Non-pigmented ciliary epithelial cell (primary cell): ENCODE measurements at places on chromosomes 4 and X.
A peak's percentile ranks its signal among the peaks of the same experiment; 100 is the strongest.

DNA sequence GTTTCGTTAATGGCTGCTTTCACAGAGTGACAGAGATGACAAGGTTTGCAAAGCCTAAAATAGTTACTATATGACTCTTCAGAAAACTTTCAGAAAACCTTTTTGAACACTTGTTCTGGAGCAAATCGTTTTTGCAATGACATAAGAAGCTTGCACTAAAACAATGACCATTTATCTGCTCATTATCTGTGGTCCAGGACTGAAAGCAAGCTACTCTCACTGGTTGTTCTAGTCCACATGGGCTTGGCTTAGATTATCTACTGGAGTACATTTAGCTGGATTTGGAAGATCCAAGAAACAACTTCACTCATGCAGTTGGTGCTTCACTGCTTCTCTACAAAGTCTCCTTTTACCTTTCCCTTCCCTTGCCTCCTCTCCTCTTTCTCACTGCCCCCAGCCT lies 1836.4 kb upstream of the AGA start:
- no peak for DNase-seq

DNA sequence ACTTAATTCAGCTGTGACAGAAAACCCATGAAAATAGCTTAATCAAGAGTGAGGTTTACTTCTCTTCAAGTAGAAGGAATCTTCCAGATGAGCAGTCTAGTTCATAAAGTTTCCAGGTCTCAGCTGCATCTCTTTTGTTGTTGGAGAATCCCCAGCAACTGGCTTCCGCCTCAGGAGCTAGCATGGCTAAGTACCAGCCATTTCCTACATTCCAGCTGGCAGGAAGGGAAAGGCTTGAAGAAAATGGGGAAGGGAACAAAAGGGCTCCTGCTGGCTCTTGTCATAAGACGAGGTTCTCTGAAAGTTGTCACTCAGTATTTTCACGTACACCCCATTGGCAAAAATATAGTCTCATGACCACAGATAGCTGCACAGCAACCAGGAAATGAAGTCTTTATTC lies 27.3 kb upstream of the TRIM2 start:
- no peak for DNase-seq

GRCh38 chr4:184528051-184528450 lies 53.7 kb upstream of the IRF2 start:
- no peak for DNase-seq

DNA sequence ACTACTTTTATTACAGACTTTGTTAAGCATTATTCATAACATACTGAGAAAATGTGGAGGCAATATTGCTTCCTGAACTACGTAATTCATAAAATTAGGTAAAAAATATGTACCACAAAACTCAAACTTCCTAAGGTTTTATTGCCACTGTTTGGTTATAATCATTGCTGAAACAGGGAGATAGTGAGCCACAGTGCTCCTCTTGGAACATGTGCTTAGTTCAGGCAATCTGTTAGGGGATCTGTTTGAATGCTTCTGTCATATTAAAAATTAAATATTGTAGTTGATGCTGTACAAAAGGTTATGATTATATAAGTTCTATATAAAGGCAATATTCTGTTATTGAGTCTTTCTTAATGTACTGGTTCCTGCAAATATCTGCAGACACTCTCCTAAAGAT lies 480.7 kb downstream of the GRXCR1 start:
- no peak for DNase-seq

GRCh38 chr4:11416767-11417113 lies 12.0 kb downstream of the HS3ST1 start:
- DNase-seq: no peak

GRCh38 chr4:118410138-118410537 lies 57.3 kb upstream of the PRSS12 start:
- DNase-seq: peak; percentile 76

- DNase-seq: no peak
Measured at GRCh38 chrX:100609591-100609990, 24.9 kb downstream of the TNMD start.

GRCh38 chr4:23937173-23937572 lies 47.3 kb upstream of the PPARGC1A start:
- no peak for DNase-seq

GRCh38 chrX:10875995-10876394 lies 235.1 kb upstream of the HCCS start:
- DNase-seq: no peak

GRCh38 chr4:14559646-14560045 lies 442.6 kb upstream of the CPEB2 start:
- no peak for DNase-seq

DNA sequence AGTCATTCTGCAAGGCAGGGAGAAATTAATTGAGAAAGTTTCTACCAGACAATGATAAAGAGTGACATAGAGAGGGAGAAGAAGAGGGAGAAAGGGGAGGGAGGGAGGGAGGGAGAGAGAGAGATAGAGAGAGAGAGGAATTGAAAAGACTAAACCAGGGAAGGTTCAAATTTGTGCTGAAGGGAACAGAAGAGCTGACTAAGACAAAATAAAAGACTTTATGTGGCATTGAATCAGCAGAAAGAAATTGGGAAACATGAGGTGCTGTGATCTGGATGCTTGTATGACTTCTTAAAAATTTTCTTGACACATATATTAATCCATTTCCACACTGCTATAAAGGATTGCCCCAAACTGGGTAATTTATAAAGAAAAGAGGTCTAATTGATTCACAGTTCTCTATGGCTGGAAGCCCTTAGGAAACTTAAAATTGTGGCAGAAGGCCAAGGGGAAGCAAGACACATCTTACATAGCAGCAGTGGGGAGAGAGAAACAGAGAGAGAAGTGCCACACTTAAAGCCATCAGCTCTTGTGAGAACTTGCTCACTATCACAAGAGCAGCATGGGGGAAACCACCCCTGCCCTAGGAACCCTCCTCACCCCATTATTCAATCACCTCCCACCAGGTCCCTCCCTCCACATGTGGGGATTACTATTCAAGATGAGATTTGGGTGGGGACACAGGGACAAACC lies 13.5 kb upstream of the CXCL6 start:
- DNase-seq: no peak

DNA sequence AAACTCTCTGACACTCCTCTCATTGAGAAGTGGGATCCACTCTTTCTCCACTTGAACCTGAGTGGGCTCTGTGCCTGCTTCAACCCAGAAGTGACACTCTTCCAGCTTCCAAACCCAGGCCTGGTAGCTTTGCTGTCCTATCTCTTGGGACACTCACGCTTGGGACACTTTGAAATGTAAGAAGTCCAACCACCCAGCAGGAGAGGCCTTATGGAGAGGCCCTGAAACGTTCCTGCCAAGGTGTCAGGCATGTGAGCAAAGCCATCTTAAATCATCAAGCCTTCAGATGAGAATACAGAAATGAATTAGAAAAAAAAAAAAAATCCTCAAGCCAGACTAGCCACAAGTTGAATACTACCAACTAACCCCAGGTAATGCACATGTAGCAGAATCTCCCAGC lies 30.2 kb downstream of the RBM47 start:
- DNase-seq: no peak

DNA sequence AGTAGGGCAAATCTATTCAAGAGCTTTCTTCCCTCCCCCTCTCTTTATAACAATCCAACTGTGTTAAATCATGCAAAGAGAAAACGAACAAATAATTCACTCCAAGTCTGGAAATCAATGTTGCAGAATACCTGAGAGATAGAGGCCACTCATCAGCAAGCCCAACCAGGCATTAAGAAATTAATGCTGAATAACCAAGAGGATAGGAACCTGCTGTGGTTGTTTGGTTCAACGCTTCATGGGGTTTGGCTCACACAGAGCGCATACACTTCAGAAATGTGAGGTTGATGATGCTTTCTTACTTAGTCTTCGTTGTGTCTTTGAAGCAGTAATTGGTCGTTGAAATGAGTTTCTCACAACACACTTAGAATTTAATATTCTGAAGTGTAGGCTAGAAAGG lies 1540.0 kb upstream of the PABPC4L start:
- no peak for DNase-seq

DNA sequence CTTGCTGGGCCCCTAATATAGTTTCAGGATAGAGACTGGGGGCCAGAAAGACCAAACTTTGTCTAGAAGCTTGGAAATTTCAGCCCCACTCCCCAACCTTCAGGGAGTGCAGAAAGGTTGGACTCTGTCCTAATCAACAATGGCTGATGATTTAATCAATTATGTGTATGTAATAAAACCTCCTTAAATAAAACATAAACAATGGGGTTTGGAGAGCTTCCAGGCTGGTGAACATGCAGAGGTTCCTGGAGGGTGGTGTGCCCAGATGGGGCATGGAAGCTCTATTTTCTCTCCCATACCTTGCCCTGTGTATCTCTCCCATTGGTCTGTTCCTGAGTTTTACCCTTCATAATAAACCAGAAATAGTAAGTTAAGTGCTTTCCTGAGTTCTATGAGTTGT lies 174.2 kb downstream of the GC start:
- DNase-seq: no peak

- no peak for DNase-seq
Measured at GRCh38 chr4:97349468-97350186, 793.6 kb downstream of the STPG2 start.

- DNase-seq: no peak
Measured at GRCh38 chr4:178081896-178082295, 639.7 kb upstream of the AGA start.

DNA sequence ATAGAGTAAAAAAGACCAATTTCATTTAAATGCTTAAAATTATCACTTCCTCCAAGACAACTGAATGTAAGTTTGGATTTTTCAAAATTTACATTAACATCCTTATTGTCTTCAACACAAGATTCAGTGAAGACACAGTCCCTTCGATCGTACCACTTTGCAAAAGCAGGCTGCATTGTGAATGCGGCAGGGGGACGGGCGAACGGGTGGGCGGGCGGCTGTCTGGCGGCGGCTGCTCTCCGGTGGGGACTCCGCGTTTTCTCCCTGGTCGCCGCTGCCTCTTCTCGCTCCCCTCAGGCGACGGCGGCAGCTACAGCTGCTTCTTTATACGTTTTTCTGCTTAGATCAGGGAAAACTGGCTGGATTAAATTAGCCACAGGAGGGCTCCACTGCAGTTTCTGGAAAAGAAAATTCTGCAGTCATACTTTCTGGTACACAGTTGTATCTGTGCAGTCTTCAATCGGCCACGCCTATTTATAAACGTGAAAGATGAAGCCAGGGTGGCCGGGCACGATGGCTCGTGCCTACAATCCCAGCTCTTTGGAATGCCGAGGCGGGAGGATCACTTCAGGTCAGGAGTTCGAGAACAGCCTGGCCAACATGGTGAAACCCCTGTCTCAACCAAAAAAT lies 33.9 kb upstream of the HPF1 start:
- no peak for DNase-seq

- no peak for DNase-seq
Measured at GRCh38 chr4:184094532-184095159, 123.0 kb downstream of the ENPP6 start.

GRCh38 chr4:67721770-67722597 lies 21.0 kb upstream of the UBA6 start:
- no peak for DNase-seq

DNA sequence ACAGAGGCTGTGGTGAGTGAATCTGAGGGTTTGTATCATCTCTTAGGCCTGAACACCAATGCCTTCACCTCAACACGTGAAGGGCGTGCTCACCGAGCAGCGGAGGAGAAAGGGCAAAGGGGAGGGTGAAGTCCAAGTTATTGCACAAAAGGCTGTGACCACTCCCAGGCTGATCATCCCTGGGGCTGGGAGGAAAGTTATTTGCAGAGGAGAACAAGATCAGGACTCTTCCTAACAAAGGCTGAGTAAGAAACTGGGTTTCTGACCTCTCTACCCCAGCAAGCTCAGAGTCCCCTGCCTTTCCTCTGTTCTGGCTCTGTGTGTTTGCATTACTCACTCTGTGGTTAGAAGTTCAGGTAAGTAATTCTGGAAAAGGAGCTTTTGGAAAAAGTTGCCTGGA lies 366.3 kb upstream of the CXorf51A start:
- no peak for DNase-seq

DNA sequence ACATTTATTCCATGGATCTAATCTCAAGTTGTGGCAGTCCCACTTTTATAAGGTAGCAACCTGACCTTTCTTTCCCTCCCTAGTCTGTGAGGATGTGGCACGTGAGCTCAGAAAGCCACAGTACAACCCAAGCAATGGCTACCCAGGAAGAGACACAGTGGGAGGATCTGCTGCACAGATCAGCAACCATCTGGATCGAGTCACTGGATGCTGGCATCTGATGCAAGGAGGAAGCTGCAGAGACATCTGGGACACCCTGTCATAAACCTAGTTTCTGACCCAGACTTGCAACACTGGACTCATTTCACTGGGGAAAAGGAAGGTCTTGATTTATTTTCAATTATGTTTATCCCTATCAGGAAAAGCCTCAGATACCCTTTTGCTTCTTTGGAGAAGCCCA lies 327.1 kb downstream of the PAPSS1 start:
- DNase-seq: no peak

DNA sequence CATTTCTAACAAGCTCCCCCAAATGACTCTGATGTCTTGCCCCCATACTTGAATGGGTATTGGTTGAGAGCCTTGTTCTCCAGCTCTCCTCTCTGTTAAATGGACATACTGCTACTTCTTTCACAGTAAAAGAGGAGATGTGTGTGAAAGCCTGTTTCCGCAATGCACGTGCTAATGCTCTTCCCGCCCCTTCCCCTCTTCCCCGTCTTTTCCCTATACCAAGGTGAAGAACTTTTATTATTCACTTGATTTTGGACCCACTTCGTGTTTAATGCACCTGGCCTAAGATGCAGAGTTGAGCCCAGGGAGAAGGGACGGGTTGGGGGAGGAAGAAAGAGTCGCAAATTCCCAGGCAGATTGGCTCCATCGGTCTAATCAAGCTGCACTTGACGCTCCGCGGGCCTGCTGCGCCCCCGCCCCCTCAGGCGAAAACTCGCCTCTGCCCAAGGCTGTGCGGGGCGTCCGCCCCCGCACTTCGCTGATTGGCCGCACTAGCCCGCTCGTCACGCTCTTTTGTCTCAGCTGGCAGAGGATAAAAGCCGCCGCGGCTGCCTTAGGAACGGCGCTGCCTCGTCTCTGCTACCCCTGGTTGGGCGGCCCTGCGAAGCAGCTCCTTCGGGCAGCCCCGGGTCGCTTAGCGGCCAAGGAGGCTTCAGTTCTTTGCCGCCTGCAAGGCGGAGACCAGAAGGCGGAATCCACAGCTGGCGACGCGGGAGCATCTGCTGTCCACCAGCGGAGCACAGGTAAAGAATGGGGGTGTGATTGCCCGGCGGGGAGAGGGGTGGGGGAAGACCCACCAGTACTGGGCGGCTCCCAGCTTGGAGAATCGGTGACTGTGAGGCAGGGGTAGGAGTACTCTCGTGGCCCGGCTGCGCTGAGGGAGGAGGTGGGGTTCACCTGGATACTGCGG lies at the start of gene ZCCHC12:
ZCCHC12 (plus strand) TSS at position 562 of the 910 bp plus-strand sequence. CDS start 1,421 bp downstream, outside the sequence.
- no peak for DNase-seq

GRCh38 chrX:107626481-107626880 lies 1.8 kb upstream of the PRPS1 start:
- DNase-seq: no peak

- DNase-seq: no peak
Measured at GRCh38 chrX:136656361-136656964, 8.5 kb downstream of the CD40LG start.

DNA sequence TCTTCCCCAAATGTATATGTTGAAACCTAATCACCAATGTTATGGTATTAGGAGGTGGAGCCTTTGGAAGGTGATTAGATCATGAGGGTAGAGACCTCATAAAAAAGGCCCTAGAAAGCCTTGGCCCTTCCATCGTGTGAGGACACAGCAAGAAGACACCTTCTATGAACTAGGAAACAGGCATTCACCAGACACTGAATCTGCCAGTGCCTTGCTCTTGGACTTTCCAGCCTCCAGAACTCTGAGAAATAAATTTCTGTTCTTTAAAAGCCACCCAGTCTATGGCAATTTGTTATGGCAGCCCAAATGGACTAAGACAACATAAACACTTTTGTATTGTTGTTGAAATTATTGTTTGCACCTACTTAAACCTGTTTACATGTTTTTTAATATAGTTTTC lies 221.8 kb upstream of the RPS6KA3 start:
- DNase-seq: no peak

GRCh38 chr4:7198440-7199128 lies 6.2 kb downstream of the SORCS2 start:
- DNase-seq: no peak
